ENCODE measurements at places on chromosomes 4 and X.

- no peak for DNase-seq
Observed at GRCh38 chr4:5383191-5383980, 325.0 kb downstream of the EVC2 start.

DNA sequence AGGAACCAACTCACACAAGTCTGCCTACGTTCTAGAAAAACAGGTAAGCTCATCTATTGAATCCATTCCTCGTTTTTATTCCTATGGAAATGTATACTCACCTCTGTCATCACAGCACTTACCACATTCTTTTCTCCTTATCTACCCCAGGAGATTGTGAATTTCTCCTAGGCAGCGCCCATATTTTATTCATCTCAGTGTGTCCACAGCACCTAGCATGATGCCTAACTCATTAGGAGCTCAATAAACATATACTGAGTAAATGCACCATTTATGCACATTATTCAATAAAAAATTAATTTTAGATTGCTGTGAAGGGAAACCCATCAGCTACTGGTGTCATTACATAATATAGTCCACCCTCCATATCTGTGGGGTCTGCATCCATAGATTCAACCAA, 106.2 kb upstream of the MBNL3 start:
- no peak for DNase-seq

- DNase-seq, result no peak
Observed at GRCh38 chrX:14676431-14676830, 147.1 kb downstream of the GLRA2 start.

GRCh38 chr4:61507091-61507490, 307.0 kb downstream of the ADGRL3 start:
- DNase-seq, result no peak

- DNase-seq, result no peak
Observed at GRCh38 chrX:635428-636090, 5.0 kb downstream of the SHOX start.

DNA sequence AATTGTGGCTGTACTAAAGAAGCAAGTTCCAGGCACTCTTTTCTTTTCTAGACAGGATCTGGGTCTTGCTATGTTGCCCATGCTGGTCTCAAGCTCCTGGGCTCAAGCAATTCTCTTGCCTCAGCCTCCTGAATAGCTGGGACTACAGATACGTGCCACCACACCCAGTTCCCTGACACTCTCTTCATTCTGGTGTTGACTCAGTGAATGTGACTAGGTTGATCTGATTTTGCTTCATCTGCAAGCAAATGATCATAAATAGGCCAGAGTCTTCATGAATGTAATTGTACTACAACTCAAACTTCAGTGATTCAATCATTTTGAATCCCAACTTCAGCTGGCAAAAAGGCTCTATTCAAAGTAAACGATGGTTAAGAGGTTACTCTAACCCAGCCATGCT, 78.5 kb downstream of the APBB2 start:
- DNase-seq, result no peak

DNA sequence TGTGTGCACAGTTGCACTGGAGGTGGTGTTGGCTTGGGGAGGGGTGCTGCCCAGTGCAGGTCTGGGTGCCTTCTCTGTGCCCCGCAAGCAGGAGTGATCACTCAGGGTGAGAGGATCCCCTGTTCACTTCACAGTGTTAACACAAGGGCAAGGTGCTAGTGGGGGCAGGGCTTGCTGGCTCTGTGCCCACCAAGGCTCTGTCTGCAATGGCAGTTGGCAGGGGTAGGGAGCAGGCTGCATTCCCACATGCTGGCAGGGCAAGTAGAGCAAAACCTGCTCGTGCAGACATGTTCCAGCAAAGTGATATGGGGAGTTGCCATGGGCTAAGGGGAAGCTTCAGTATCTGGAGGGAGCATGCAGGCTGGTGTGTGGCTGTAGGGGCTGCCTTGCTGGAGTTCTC, 428.0 kb downstream of the ZNF674 start:
- no peak for DNase-seq

DNA sequence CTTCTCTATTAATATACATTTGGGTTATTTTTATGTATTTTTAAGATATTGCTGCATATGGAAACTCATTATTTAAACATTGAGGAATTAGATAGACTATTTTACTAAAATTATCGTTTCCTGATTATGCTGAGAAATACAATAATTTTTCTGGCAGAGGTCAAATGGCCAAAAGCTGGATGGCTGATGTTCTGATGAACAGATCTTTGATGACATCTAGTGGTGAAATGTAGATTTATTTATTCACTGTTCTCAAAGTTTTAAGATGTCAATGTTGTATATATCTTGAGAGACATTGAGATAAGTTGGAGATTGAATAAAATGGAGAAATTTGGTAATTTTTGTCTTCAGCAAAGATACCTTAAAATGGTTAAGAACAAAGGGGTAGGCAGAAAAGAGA, 96.2 kb downstream of the UGT8 start:
- DNase-seq, result no peak

GRCh38 chr4:129233691-129234090, 137.7 kb downstream of the C4orf33 start:
- DNase-seq, result no peak

- DNase-seq, result no peak
Observed at GRCh38 chr4:134313591-134313990, 112.0 kb upstream of the PABPC4L start.

DNA sequence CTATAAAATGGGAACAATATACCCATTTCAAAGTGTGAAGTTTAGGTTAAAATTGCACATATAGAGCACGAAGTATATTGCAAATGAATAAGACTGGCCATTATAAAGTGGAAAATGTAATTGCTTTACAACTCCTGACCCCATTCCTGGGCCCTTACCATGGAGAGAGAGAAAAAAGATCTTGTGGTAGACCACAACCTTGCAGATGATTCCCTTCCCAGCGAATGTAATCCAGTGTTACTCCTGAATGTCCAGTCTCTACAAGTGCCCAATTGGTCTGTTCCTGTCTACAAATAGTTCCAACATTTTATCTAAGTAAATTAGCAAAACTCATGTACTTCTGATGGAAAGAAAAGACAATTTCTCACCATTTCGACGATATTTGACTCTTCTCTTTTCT, 184.1 kb upstream of the LNX1 start:
- DNase-seq, result no peak

DNA sequence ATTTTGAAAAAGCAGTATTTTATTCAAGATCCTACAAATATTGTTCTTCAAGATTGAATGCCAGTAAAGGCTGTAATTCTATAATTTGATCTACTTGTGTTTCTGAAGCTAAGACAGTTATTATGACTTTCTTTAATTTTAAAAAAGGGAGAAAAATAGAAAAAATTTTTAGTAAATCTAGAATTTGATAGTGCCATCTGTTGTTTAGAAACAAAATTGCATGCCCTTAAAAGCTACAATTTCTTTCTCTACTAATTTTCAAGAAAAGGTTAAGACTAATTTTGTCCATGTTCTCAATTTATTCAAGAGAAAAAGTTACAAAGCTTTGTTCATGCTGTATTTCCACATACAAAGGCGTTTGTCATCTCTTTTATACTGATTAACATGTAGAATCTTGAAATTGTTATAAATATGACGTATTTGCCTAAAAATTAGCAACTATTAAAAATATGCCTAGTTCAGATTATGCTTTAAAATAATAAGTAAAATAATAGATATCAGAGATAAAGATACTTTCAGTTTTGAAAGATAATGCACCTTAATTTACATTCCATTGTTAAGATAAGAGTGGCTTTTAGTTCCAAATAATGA, 25.6 kb upstream of the MMRN1 start:
- DNase-seq, result no peak

DNA sequence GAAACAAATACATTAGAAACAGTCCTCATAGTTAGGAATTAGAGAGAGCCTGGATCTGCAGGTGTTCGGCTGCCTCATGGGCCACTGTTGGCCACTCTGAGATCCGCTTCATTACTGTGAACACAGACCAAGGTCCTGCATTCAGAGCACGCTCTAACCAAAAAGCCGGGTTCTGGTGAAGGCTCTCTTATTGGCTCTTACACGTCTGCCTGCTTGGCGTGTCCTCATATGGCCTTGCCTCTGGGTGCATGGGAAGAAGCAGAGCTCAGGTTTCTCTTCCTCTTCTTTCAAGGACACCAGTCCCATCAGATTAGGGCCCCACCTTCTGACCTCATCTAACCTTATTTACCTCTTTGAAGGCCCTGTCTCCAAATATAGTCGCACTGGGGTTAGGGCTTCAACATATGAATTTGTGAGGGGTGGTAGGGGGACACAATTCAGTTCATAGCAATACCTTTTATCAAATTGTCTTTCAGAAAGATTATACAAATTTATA, 37.1 kb upstream of the ELF2 start:
- no peak for DNase-seq

- no peak for DNase-seq
Observed at GRCh38 chrX:56975611-56976010, 19.7 kb downstream of the SPIN3 start.

DNA sequence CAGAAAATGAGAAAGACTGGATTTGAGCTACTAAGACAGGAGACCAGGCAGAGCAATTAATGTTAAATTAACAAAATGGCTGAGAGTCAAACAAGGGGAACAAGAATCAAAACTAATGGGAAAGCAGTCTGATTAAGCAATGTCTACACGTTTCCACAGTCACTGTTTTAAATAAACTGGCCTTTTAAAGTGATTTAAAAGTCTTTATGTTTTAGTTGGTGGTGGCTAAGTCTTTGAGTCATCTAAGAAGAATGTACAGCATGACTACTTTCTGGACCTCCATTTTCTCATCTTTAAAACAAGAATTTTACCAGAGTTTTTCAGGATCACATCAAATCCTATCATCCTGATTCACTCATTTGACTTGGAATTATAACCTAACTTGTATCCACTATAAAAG, 233.8 kb downstream of the ENOX2 start:
- DNase-seq, result no peak

DNA sequence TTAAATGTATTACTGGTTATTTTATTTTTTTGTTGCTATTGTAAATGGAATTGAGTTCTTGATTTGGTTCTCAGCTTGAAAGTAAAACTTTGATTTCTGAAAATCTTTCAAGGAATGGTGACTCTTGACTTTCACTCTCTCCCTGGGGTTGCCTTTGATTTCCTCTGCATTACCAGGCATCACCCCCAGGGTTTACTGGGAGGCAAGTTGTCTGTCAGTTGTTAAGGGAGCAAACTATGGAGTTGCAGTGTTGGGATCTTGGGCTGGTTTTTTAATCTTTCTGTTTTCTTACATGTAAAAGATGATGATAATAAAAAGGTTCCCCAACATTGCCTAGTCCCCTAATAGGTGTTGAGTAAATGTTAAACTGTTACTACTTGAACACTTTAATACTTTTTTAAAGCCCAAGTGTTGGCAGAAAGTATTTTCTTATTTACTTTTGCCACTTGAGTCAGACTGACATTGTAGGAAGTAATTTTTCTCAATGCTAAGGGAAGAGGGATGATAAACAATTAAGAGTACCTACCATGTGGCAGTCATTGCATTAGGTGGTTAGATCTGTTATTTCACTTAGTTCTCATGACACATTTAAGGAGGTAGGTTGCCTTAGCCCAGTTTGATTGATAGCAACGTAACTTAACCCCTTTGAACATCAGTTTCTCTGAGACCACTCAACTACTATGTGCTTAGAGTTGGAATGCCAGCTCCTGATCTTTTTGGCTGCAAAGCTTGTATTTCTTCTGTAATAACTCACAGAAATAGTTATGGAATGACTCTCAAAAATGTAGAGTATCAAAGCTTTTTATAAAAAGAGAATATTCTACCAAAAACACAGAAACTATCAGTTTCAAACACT, 67.1 kb downstream of the DCLK2 start:
- no peak for DNase-seq

GRCh38 chr4:107552306-107552705, 167.7 kb downstream of the PAPSS1 start:
- DNase-seq, result no peak

GRCh38 chrX:154548028-154548316, 552 bp downstream of the IKBKG start:
- DNase-seq, result no peak

DNA sequence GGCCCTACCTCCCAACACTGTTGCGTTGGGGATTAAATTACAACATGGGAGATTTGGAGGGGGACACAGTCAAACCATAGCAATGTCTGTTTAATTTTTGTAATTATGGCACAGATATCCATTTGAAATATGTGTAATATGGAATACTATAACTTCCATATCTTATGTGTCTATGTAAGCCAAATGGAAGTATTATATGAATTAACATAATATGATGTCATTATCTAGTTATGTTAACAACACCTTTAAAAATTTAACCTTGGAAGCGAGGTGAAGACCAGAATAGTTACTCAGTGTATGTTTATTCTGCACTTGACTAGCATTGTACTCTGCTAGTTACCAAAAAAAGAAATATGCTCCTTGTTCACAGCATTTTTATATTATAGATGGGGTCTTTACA, 4.3 kb downstream of the SMARCA5 start:
- no peak for DNase-seq

- no peak for DNase-seq
Observed at GRCh38 chr4:22678940-22679854, 13.5 kb upstream of the GBA3 start.

- DNase-seq, result no peak
Observed at GRCh38 chr4:19329631-19330030, 922.1 kb upstream of the SLIT2 start.

GRCh38 chr4:155675709-155676429, 9.2 kb downstream of the GUCY1A1 start:
- no peak for DNase-seq

- no peak for DNase-seq
Observed at GRCh38 chr4:119697887-119698393, 69.3 kb upstream of the PDE5A start.

- DNase-seq, result no peak
Observed at GRCh38 chr4:46931981-46932380, 22.9 kb upstream of the COX7B2 start.

GRCh38 chr4:60313611-60314178, 886.4 kb upstream of the ADGRL3 start:
- no peak for DNase-seq

DNA sequence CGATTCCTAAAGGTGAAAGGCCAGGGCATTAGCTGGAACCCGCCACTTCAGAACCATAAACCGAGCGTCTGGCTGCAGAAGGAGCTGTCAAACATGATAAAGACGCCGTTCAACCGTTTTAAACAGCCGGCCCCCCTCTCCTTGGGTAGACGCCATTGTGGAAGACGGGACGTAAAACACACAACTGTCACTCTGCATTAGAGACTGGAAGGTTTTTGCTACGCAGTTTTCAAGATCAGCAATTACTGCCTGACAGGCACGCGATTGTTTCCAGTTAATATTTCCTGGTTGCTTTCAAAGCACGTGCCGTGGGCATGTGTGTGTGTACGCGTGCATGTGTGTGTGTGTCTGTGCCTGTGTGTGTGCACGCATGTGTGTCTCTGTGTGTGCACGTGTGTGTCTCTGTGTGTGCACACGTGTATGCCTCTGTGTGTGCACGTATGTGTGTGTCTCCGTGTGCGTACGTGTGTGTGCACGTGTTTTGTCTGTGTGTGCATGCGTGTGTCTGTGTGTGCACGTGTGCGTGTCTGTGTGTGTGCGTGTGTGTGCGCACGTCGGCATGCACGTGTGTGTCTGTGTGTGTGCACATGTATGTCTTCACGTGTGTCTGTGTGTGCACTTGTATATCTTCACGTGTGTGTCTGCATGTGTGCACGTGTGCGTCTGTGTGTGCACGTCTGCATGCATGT, 48.8 kb downstream of the SHOX start:
- no peak for DNase-seq

- no peak for DNase-seq
Observed at GRCh38 chr4:73272816-73273215, 14.2 kb upstream of the ANKRD17 start.

Measured in T1000 (cell line).